NCI-H1048 (cell line): ENCODE measurements at places on chromosomes 12 and 14.

- no peak for DNase-seq
Measured at GRCh38 chr12:99020871-99021270, 375.8 kb downstream of the APAF1 start.

GRCh38 chr12:82870771-82871377, 184.2 kb downstream of the TMTC2 start:
- no peak for DNase-seq

DNA sequence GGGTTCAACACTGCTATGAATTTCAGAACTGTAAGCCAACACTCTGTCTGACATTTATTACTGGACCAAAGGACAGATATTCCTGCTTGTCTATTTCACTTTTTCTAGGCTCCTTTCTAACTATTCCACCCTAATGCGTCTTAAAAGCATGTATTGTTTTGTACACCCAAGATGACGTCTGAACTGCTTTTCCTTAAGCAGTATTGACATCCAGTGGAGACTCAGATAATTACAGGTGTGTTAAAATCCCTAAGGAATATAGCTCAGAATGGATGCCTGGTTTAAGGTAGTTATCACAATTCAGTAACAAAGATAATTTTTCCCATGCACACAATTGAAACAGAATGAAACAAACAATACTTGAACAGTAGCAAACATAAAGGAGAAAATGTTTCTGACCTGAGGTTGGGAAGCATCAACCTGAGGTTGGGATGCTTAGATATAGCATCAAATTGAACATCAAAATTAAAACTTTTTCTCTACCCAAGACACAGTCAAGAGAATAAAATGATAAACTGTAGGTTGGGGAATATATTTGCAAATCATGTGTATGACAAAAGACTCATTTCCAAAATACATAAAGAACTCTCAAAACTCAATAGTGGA, 93.7 kb upstream of the PTPRR start:
- no peak for DNase-seq

DNA sequence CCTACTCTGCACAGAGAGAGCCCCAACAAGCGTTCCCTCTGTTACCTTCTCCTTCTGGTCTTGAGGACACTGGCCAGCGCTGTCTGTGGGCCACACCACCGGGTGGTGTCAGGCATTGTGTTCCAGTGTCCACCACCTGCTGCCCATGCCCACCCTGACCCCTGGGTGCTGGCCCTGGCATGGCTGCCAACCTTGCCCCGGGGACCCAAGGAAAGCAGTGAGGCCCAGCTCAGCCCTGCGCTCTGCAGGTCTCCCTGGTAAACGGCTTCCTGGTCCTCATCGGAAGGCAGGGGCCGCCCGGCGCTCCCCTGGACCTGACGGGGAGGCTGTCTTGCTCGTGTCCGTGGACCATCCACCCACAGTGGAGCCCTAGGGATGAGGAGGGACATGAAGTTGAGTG, 21.8 kb upstream of the MEG3 start:
- no peak for DNase-seq

GRCh38 chr14:22177870-22178269, 411.2 kb downstream of the DAD1 start:
- DNase-seq: no peak

DNA sequence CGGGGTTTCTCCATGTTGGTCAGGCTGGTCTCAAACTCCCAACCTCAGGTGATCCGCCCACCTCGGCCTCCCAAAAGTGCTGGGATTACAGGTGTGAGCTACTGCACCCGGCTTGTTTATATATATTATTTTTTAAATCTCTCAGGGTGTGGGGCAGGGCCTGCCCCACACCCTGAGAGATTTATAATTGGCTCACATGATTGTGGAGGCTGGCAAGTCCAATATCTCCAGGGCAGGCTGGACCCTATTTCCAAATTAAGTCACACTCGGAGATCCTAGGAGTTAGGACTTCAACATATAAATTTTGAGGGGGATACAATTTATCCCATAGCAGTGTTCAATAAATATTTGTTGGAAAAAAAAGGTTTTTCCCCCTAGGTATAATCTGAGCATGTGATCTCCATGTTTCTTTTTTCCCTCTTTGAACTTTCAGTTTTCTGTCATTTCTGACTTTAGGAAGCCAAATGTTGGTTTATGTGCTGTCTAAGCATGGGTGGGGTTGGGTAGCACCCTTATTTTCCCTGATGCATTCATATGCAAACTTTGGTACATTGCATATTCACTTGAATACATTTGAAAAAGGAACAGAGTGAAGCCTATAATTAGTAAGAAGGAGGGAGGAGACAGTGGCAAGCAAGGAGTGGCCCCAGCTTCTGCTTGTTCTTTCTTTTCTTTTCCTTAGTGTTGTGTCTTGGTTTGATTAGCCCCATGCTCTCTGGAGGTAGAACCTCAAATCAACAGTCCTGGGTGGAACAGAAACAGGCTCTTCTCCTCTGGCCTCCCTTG, 8.7 kb upstream of the A2ML1 start:
- no peak for DNase-seq

- DNase-seq: no peak
Measured at GRCh38 chr14:52840877-52841276, 49.5 kb upstream of the GNPNAT1 start.

GRCh38 chr14:88142997-88143396, 138.1 kb downstream of the GPR65 start:
- no peak for DNase-seq

GRCh38 chr12:77392467-77393088, 327.2 kb upstream of the E2F7 start:
- DNase-seq: no peak

DNA sequence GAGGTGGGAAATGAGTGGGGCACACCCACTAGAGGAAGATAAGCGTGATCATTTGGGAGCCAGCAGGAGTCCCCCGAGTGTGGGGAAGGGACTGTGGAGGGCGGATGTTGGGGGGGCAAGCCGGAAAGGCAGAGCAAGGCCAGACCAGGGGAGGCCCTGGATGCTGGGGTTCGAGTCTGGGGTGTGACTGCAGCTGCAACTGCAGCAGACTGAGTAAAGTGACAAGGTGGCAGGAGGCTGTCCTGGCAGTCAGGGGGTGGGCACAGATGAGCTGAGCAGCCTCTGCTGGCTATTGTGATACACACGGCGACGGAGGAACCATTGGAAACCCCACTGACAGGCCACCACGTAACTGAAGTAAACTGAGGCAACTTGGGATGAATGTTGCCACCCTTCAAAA, 110.2 kb downstream of the LGMN start:
- DNase-seq: no peak

- DNase-seq: no peak
Measured at GRCh38 chr12:113855998-113856397, 110.1 kb downstream of the RBM19 start.

GRCh38 chr14:37551119-37551518, 43.9 kb downstream of the FOXA1 start:
- no peak for DNase-seq

- no peak for DNase-seq
Measured at GRCh38 chr12:92030618-92031017, 115.0 kb downstream of the BTG1 start.

DNA sequence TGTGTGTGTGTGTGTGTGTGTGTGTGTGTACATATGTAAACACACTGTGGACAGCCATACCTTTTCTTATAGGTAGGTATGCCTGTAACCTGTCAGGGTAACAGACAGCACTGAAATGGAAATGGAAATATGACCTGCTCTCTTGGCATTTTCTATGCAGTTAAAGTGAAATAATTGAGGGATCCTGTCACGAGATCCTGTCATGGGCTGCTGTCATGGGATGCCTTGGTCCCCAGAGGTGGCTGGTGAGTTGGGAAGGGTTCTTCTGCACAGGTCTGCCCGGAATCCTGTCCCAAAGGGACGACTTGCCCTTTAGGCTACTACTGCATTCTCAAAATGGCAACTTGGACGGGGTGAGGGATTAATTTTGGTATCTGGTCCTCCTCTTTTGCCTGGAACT, 47.3 kb downstream of the ELK3 start:
- DNase-seq: no peak

DNA sequence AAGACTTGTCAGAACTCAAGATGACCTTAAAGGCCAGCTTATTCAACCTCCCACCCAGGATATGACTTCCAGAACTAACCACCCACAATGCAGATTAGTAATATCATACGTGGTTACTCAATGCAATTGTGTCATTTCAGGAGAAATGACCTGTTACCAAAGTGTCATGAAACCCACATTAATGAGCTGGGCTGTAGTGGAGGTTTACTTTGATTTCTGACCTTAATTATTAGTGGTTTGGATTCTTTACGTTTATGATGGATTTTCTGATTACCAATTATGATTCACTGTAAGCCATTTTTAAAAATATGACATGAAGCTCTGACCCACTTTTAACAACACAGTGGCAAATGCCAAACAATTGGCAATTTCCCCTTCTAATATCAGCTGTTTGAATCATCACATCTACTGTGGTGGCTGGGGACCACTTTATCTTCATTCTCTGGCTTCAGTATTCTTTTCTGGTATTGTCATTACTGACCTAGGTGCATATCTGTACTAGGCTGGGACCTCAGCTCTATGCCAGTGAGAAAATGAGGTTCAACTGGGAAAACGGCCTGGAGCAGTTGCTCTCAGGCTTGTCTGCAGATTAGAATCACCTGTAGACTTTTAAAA, 223.3 kb downstream of the RGS6 start:
- no peak for DNase-seq

DNA sequence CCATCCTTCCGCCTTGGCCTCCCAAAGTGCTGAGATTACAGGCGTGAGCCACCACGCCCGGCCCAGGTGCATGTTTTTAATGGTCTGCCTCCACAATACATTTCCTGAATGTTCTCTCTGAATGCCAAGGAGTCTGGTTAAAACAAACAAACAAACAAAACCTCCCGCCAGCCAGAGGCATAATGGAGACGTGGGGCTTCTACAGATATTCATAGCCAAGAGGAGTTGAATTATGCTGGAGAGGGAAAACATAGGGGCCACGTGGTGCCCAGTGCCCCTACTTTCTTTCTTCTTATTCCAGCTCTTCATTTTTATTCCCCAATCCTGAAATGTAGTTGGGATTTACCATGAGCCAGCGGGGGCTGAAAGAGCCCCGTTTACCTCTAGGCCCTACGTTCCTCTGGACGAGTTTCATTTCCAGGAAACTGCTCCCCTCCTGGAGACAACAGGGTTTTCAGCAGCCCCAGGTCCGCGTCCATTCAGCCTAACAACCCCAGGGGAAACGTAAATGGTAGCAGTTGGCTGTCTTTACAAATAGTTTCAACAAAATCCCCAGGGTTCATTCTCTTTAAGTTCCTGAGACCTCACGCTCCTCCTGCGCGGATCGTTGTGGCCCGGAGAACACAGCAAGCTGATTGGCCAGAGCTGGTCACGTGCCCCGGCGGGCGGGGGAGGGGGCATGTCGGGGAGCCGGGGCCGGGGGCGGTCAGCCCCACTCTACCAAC, 108.5 kb upstream of the ESRRB start:
- no peak for DNase-seq

DNA sequence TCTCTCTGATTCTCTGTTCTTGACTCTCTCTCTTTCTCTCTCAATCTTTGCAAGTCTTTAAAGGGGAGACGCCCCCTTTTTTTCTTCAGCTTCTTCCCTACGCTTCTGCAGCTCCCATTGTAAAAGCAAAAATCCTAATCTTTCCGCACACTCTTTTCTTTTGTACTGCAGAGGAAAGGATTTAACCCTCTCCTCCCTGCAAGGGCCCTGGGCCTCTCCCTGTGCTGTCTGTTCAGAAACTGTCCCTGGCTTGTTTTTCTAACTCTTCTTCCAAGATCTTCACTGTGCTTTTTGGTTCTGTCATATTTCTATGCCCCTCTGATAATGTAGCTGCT, 10.9 kb upstream of the SALL2 start:
- no peak for DNase-seq

DNA sequence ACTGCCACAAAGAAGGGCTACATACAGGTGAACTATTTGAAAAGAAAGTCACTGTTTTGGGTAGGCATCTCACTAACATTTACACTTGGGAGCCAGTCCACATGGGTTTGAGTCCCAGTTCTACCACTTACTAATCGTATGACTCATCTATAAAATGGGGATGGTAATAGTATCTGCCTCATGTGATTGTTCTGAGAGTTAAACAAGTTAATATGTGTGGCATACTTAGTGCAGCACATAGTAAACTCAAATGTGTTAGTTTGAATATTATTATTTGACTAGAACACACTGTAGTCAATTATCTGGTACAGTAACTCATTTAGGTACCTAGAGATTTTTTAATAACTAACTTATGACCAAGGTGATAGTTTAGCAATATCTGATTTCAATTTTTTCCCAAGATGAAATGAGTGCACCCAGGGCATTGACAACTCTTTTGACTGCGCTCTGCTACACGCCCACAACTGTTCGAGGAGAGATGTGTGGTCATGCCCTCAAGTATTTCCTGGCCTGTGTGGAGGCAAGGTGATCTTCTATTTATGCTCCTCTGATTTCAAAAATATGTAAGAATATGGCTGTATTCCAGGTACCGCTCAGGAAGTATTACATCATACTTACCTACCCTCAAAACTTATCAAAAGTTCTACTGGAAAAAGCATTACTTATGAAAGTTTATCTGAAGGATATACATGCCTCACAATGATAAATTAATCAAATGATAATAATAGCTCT, 210.6 kb upstream of the EGLN3 start:
- DNase-seq: no peak

GRCh38 chr14:50425816-50426215, 29.1 kb upstream of the CDKL1 start:
- DNase-seq: no peak

DNA sequence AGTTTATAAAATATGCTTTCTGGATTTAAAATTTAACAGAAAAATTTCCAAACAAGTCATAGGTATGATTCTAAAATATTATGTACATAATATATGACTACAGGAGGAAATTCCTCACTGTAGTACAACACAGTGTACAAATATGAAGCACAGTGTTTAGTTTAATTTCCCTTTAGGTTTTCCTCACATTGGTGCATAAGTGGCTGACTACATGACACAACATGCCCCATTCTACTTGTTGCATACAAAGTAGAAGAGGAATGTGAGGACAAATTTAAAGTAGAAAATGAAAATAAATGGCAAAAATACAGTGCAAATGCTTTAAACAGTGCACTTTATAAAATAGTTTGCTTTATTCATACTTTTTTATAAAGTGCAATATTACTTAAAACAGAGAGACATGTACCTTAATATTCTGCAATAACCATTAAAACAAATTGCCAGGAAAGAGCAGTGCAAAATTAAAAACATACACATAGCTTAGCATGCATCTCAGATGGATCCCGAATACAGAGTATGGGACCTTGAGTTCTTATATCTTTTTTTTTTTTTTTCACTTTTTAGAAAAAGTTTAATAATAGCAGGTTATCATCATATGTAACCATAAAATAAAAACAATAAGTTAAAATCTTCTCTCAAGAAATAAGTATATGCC, 54.8 kb upstream of the TTC7B start:
- no peak for DNase-seq

GRCh38 chr12:29113101-29113500, 36.0 kb upstream of the FAR2 start:
- no peak for DNase-seq
